ENCODE measurements at places on chromosomes 6 and 20.

DNA sequence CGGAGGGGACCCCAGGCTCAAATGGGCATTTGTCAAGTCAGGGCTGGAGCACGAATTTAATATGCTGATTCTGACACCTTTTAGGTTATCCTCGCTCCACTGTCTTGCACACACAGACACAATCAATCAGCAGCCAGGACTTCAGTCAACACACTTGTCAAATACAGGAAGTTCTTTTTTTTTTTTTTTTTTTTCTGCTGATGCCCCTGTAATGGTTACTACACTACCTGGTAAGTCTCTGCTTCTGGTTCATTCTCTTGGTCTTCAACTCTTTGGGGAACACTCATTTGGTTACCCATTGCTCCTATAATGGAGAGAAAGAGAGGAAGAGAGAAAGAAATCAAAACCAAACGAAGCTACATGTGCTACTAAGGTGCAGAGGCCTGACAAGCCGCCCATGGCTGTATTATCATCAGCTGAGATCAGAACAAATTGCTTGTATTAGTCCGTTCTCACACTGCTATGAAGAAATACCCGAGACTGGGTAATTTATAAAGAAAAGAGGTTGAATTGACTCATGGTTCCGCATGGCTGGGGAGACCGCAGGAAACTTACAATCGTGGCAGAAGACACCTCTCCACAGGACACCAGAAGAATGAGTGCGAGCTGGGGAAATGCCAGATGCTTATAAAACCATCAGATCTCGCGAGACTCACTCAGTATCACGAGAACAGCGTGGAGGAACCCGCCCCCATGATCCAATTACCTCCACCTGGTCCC, 11.8 kb downstream of the BCAS1 start:
- no peak for DNase-seq

- no peak for DNase-seq
Observed at GRCh38 chr20:58538752-58539151, 23.6 kb upstream of the APCDD1L start.

- DNase-seq = peak; percentile 83
Observed at GRCh38 chr20:3238616-3239025, 369 bp downstream of the SLC4A11 start.

DNA sequence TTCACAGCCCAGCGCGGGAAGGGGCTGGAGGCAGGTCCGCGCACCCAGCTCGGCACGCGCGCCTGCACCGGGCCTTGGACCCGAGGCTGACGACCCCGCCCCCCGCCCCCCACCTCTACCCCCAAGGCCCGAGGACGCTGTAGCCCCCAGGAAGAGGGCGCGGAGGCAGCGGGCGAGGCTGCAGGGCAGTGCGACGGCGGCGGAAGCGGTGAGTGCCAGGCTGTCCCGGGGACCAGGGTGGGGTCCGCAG, 1.2 kb downstream of the LIME1 start:
- DNase-seq = no peak

GRCh38 chr6:26017632-26017966, 55.0 kb downstream of the TRIM38 start:
- peak; percentile 81 for DNase-seq

- no peak for DNase-seq
Observed at GRCh38 chr20:19433371-19434350, 221.2 kb downstream of the SLC24A3 start.

DNA sequence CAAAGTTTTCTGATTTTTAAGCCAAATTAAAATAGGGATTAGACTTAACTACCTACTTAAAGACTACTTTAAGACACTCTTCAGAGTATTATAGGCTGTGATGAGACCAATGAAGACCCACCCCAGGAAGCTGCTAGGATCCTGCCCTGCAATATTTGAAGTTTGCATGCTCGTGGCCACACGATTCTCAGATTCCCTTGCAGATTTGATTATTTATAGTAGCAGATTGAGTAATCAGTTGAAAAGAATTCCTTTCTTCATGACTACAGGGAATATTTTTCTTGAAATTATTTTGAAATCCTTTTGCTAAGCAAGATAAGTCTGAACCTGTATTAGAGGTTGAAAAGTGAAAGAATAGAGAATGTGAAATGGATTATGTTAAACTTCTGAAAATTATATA, 122.3 kb downstream of the B3GAT2 start:
- DNase-seq = no peak

DNA sequence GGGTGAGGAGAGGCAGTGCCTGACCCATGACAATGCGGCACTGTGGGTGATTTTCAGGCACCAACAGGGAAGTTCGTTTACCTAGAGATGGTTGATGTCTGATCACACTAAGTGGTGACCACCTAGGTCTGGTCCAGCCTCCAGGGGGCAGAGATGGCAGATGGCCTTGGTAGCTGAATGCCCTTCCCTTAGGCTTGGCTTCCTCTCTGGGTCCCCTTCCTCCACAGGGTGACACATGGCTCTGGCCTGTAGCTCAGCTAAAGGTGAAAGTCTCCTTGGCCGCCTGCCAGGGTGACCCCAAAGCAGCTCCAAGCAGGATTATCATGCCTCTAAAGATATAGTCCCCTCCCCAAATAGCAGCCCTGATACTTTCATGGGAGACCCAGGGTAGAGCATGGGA, 6.4 kb downstream of the GDAP1L1 start:
- DNase-seq = no peak

GRCh38 chr6:56437171-56437900, 190.0 kb upstream of the COL21A1 start:
- peak; percentile 57 for DNase-seq

DNA sequence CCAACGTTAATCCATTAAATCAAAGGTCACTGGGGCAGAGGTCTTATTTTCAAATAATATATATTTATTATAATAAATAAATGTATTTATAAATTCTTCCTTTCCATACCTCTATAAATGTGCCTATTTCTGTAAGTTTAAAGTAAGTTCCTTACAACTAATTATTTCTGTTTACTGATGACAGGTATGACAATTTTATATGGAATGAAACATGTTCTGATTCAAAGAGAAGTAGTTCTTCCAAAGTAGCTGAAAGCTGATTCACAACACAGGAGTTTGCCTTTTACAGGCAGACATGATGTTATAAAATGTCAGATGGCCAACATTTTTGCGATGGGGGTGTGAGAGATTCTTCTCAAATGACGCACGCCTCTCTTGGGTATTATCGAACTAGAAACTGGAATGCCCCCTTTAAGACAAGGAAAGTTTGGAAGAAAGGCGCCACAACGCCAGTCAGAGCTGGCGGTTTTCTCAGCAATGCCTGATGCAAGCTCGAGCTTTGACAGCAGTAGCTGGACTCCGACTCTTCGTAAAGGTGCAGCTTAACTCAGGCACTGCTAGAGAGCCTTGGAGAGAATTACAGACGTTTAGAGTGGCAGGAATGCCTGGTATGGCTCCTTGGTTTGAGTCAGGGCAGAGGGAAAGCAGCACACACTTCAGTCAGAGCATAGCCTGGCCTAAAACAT, 92.1 kb downstream of the FOXC1 start:
- DNase-seq = peak; percentile 20

DNA sequence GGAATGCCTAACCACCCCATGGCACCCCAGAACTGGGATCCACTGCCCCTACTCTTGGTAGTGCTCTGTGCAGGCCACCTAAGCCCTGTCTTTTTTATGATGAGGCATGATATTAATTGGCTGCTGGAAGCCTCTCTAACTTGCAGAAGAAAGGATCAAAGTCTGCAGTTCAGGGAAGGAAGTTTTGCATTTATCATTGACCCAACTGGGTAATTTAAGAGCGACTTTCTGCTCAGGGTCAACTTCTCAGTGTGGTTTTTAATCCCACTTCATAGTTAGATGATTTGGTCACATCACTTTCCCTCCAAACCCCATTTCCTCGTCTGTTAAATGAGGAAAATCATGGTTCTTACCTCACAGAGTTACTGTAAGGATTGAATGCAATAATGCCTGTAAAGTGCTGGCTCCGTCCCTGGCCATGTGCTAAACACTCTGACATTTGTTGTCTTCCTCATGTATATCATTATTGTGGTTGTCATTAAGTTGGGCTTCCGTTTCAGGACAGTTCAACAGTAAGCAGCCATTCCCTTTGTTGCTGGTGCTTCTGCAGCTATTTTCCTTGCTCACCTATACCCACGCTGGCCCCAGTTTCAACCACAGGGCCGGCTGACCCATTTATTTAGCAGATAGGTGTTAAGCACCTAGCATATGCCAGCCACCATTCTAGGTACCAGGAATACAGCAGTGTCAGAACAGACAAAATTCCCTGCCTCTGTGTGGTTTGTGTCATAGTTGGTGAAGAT, 14.2 kb downstream of the E2F3 start:
- no peak for DNase-seq

DNA sequence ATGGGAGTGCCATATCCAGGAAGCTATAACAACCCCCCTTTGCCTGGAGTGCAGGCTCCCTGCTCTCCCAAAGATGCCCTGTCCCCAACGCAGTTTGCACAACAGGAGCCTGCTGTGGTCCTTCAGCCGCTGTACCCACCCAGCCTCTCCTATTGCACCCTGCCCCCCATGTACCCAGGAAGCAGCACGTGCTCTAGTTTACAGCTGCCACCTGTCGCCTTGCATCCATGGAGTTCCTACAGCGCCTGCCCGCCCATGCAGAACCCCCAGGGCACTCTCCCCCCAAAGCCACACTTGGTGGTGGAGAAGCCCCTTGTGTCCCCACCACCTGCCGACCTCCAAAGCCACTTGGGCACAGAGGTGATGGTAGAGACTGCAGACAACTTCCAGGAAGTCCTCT, 56.7 kb upstream of the TMEM181 start:
- DNase-seq = no peak

DNA sequence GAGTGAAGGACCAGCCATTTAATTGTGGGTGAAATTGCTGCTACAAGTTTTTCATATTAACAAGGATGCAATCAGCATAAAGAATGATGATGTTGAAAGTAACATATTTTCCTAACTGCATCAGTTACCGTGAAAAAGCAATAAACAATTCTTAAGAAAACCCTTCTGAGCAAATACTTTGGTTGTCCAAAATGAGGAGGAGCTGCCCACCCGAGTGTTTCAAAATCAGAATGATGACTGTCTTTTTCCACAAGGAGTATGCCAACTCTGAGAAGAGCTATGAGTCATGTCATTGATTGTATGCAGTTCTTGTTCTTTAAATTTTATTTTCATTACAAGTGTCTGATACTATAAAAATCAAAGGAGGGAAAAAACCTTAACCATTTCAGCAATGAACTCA, 470.5 kb downstream of the COL12A1 start:
- DNase-seq = no peak

DNA sequence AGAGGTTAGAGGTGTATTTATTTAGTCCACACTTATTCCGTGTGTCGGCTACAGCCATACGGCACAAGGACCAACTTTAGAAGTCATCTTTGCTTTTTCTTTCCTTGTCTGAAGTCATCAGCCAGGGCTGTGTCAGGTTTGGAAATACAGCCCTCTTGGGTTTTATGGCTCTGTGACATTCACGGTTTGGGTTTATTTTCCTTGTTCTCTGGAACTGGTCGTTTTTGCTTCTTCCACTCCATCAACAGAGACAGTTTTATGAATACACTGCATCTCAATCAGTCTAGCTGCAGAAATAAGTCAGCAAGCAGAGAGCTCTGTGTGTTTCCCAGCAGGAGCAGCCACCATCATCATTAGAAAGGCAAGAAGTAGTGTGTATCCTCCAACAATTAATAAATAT, 132.5 kb downstream of the TBC1D7 start:
- no peak for DNase-seq

DNA sequence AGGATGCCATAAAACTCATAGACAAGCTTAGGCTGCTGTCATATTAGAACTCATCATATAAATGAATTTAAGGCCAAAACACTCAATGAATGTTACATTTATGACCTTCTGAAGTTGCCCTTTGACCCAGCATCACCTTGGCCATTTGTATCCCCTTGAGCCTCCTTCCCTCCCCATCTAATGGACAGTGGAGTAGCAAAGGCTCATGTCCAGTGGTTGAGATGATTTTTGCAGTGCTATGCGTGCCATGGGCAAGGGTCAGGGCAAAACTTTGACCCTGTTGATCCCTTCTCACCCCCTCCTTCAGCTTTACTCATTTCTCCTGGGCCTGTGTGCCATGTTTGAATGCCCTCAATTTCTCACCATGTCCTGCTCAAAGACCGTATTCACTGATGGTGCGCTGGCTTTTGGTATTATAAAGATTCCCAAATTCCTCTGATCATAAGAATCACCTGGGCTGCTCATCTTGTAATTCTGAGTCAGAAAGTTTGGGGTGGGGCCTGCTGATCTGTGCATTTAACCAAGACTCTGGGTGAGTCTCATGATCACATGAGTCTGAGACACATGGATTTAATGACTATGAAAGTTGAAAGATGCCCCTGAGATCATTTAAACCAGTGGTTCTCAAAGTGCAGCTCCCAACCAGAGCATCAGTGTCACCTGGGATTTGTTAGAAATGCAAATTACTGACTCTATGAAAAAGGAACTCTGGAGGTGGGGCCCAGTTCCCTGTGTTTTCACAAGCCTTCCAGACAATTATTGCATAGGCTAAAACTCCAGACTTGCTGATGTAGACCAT, 57.5 kb upstream of the IL20RA start:
- DNase-seq = no peak

- no peak for DNase-seq
Observed at GRCh38 chr6:34383656-34384320, 8.7 kb downstream of the NUDT3 start.

DNA sequence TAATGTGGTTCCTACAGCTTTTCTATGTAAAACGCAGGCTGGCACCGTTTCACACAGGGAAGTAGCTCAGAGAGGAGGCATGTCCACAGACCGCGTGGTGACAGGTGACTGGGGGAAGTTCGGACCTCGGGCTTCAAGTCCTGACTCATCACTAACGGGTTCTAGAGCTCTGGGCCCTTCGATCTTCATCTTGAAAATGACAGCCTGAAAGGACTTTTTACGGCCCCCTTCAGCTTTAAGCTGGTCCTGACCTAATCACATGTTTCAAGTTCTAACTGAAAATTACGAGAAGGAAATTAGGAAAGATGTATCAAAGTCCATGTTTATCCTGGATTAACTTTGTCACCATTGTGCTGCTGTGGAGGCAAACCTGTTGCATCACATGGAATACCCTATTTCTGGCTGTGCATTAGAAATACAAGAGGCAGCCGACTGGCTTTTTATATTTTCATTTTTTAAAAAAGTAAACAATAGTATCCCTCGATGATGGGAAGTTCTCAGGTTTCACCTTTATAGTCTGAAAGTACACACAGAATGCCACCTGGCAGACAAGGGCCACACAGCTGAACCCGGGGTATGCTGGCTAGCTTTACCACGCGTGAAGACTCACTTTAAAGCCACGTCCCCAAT, 2.0 kb downstream of the MAN1A1 start:
- DNase-seq = no peak

- no peak for DNase-seq
Observed at GRCh38 chr6:15305496-15305895, 59.6 kb downstream of the JARID2 start.

Measured in RWPE1 (cell line).